ENCODE measurements at places on chromosomes 5 and 9.

DNA sequence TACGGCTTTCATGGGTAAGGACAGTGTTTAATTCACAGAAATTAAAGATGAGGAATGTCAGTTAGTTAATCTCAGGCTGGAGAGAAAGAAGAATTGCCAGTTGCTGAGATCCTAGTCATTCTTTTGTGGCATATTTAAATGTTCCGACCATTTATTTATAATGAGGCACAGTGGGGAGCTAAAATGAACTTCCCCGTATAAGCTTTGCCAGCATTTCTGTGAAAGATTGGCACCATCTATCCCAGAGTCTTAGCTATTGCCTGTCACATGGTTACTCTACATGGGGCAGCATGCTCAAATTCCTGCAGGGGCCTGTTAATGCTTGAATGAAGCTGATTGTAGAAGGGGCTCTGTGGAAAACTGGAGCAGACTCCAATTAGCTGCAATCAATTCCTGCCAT lies 314.1 kb downstream of the PRELID2 start:
- no peak for DNase-seq

- DNase-seq: no peak
These were observed 264.0 kb downstream of the PIK3R1 start for GRCh38 chr5:68479524-68479923.

- DNase-seq: no peak
These were observed 68.8 kb downstream of the KIF4B start for GRCh38 chr5:155082401-155082800.

- DNase-seq: no peak
These were observed 8.6 kb downstream of the RUFY1 start for GRCh38 chr5:179558932-179559283.

DNA sequence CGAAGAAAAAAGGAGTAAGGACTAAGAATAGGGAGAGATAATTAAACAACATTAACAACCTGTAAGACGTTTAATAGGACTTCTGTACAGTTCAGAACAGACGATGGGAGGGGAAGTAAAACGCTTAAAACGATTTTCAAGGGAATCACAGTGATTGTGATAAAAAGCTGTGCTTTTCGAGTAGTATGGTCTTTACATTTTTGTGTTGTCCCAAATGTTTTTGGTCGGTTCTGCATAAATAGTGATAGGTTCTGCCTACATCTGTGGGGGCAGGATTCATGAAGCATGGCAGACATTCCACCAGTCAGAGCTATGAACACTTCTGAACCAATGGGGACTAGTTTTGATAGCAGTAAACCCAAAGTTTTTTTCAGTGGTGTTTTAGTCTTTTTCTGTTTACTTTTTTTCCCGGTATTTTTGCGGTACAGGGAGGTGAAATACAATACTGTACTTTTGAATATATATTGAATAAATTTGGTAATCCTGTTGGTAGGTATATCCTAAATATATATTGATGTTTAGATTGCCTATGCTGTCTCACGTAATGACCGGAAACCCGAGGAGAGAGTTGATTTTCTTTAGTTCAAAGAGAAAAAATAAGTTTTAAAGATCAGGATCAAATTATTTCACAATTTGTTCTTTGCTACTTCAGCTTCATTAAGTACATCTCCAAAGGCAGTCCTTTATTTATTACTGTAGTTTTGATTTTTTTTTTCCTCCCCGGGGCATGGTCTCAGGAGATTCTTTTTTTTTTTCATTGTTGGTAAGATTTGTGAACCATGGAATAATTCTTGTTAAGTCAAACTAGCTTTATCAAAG lies 1.3 kb downstream of the ERBIN start:
- DNase-seq: peak; percentile 41

DNA sequence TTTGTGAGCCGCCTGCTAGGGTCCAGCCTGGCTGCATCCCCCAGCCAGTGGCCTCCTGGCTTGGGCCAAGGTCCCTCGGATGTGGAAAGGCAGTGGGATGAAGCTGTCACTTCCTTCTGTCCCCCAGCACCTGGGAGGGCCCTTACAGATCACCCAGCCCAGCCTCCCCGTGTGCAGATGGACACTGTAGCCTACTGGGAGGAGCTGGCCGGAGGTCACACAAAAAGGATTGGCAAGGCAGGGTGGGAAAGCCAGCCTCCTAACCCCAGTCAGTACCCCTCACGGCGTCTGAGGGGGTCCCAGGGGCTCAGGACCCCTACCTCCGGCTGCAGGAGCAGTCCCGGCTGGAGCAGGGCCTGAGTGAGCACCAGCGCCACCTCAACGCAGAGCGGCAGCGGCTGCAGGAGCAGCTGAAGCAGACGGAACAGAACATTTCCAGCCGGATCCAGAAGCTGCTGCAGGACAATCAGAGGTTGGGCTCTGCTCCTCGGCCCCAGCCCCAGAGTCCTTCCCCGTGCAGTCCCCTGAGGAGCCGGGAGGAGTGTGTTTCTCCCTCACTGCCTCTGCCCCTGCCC lies 28.3 kb downstream of the LRSAM1 start:
- DNase-seq: no peak

GRCh38 chr9:137441289-137441934 lies at the start of gene ENTPD8:
TSS of gene ENTPD8 (minus strand) at chr9:137441357. CDS start at chr9:137438285, 3,072 bp downstream.
- no peak for DNase-seq

- DNase-seq: no peak
These were observed 46.4 kb upstream of the EDIL3 start for GRCh38 chr5:84430863-84431663.

DNA sequence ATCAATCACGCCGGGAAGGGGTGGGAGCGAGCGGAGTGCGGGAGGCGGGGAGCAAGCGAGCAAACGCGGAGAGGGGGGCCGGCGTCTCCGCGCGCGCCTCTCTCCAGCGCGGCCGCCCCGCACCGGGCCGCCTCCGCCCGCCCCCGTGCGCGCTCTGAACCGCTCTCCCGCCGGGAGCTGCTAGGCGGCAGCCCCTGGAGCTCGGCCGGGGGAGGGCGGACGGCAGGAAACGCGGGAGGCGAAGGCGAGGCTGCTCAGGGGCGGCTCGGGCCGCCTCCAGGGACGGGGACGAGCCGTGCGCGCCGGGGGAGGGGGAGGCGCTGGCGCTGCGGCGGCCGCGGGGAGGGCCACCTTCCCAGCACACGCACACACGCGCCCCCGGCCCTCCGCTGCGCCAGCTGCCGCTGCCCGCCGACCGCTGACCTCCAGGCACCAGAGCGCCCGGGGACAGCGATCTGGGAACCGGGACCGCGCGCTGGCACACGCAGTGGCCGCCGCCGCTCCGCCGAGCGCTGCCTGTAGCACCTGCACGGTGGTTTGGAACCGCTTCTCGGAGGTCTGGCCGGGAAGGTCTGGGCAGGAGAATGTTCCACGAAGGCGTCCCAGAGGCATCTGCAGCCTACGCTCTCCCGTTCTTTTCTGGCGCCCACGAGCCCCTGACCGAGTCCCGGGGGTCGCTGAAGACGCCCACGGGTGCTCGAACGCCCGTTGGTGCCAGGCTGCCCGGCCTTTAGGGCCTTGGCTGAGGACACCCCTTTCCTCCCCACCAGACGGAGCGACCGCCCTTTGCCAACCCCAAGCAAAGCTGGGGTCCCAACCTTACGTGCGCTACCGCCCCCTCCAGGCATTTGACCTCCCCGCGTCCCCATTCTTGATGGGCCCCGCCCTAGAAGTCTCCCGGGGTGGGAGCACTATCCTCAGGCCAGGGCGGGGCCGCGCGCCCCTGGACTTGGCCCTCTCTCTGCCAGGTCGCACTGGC lies at the start of gene GABBR2:
Gene GABBR2 (minus strand): TSS at position 3 of the 979 bp plus-strand sequence. CDS start 198 bp downstream, outside the sequence.
- DNase-seq: no peak

- DNase-seq: no peak
These were observed 203.5 kb upstream of the RGMB start for GRCh38 chr5:98570010-98570409.

- peak; percentile 68 for DNase-seq
These were observed 182.8 kb upstream of the TARS1 start for GRCh38 chr5:33257807-33258429.

DNA sequence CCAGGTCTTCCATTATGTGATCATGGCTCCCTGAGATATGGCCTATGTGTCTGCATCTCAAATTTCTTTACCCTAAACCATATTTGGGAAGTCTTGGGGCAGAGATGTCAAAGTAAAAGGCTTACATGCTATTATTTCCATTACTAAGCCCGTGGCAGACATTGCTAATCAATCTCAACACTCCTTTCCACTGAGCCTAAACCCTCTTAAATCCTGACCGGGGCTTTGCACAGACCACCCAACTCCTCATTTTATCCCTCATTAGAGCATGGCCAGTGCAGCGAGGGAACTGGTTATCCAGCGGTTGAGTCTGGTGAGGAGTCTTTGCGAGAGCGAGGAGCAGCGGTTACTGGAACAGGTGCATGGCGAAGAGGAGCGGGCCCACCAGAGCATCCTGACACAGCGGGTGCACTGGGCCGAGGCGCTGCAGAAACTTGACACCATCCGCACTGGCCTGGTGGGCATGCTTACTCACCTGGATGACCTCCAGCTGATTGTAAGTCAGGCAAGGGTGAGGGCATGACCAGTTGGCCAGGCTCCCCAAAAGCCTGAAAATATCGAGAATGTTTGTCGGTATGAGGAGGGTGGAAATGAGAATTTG lies 11.0 kb downstream of the BSPRY start:
- no peak for DNase-seq

- DNase-seq: no peak
These were observed 31.9 kb downstream of the ADAMTSL2 start for GRCh38 chr9:133566382-133566781.

DNA sequence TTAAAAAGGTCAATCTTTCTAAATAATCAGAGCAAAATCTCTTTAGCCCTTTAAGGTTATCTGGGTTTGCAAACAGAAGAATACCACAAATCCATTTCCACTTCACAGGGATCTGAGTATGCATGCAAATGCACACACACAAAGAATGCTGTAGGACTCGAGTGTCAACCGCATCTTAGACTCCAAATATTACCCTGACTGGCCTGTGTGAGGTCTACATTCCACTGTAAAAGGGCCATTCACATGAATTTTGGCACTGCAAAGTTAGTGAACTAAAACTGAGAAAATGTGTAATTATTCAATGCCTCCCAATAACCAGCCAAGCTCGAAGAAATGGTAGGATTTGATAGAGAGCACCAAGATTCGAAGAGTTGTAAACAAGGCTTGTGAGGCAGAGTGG lies 199.9 kb downstream of the AGTPBP1 start:
- no peak for DNase-seq

DNA sequence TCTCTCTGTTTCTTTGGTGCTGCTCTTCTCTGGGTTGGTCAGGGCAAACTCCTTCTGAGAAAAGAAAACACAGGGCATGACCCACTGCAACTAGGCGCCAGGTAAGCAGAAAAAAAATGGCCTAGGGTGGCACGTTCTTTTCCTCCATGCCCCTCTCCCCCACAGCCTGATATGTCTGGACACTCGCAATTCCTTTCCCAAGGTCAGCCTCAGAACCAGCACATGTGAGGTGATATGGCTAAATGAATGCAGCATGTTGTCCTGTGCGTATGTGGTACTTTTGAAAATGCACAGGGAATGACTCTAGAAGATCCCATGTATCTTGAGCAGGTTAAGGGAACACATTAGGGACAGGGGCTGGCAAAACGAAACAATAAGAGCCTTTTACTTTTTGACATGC lies 77.0 kb downstream of the SIL1 start:
- DNase-seq: no peak

DNA sequence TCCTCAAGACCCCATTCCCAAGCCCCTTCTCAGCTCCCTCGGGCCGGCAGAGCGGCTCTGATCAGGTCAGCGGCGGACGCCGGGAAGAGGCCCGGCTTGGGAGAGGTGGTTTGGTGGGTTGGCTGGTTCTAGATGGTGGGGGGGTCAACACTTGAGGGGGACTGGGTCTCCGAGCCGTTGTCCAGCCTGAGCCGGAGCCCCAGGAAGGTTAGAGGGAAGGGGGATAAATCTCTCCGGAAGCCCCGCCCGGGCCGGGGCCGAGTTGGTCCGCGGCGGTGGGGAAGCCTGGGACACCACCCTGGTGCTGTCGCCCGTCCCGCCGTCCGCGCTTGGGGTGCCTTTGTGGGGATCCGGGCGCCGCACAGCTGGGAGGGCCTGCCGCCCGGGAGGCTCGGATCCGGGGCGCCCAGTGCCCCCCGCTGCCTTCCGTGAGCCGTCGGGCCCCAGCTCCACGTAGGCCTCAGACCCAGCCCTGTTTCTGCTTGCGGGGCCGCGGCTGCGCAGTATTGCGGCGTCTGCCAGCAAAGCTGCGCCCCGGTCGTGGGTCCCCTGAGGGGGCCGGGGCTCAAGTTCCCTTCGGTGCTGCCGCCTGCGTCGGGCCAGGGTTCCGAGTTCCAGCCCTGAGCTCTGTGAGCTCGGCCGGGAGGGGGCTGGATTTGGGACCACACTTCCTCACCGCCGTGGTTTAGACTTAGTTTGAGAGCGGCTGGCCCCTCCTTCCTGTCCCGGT lies 542 bp upstream of the TRIM52 start:
- no peak for DNase-seq

DNA sequence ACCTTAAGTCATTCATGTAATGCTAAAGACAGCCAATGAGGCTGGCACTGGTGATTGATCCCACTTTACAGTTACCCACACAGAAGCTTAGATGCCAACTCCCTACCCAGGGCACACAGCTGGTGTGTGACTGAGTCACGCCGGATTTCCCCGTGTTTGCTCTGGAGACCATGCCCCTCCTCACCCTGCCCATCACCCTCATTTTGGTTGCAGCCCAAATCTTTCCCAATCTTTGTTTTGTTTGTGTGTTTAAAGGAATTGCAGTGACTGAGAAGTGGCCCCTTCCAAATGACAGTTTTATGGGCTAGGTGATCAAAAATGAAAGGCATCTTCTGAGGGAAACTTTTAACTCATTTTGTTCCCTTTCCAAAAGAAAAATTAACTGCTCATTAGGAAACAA lies 10.9 kb downstream of the FBXL7 start:
- DNase-seq: peak; percentile 80

DNA sequence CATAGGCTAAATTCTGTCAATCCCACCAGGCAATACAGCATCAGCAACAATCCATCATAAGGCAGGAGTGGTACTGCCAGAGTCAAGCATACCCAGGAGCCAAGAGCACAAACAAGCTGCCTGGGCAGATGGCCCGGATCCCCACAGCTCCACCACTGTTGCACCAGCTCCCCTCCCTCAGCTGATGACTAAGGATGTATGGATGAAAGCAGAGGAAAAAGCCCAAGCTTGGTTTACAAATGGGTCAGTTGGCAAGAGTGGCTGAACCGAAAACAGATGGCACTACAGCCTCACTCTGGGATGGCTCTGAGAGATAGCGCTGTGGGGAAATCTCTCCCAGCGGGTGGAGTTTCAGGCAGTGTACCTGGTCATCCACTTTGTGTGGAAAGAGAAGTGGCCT lies 29.4 kb downstream of the DROSHA start:
- DNase-seq: no peak

DNA sequence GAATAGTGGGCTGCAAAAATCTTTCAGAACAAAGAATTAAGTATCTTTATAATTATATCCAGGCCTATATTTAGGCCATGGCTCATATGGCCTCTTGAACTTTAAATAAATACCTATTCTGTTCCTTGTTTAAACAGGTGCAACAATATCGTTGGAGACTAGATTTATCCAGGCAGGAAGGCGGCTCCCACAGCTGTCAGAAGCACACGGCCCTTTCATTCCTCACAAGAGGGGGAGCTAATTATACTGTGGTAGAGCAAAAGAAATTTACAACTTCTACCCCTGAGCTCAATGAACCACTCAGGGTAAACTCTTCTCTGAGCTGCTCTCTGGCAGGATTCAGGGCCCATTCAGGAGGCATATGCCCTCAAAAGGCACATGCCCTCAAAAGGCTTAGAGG lies 31.3 kb downstream of the TMEM174 start:
- DNase-seq: no peak

- DNase-seq: no peak
These were observed 253.7 kb upstream of the PRDM9 start for GRCh38 chr5:23253621-23254198.

GRCh38 chr5:178378527-178379484 lies 146.2 kb upstream of the PHYKPL start:
- no peak for DNase-seq
